Stimulated activated CD8-positive, alpha-beta memory T cell treated with anti-CD3 and anti-CD28 coated beads, Interleukin-15, amount 100 ng/mL, for 4 hours (primary cell): ENCODE measurements at places on chromosomes 6 and 20.

DNA sequence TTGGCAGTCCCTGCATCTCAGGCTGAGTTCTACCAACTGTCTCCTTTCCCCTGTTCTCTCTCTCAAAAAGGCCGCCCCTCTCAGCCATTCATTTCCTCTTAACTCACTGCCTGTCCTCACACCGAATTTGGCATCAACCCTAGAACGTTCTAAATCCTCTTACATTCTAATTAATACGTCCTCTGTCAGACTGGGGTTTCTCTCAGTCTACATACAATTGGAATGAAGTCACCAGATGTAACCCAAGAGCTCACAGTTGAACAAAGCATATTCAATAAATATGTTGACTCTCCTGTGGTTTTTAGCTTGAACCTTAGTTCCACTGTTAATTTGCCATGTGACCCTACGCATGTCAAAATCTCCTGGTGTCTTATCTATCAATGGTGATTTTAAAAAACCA, 269.6 kb downstream of the CLIC5 start:
- no peak for DNase-seq

GRCh38 chr6:50849796-50850180, 31.1 kb downstream of the TFAP2B start:
- no peak for DNase-seq

- no peak for DNase-seq
Observed at GRCh38 chr20:37911838-37912281, 8.9 kb downstream of the VSTM2L start.

- no peak for DNase-seq
Observed at GRCh38 chr6:22476811-22477390, 92.5 kb upstream of the HDGFL1 start.

- no peak for DNase-seq
Observed at GRCh38 chr6:52210227-52210626, 24.1 kb downstream of the IL17A start.

DNA sequence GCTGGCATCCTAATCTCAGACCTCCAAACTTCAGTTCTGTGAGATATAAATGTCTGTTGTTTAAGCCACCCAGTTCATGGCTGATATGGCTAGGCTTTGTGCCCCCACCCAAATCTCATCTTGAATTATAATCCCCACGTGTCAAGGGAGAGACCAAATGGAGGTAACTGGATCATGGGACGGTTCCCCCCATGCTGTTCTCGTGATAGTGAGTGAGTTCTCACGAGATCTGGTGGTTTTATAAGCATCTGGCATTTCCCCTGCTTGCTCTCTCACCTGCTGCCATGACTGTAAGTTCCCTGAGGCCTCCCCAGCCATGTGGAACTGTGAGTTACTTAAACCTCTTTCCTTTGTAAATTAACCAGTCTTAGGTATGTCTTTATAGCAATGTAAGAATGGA, 56.7 kb downstream of the KIAA0319 start:
- DNase-seq = no peak

DNA sequence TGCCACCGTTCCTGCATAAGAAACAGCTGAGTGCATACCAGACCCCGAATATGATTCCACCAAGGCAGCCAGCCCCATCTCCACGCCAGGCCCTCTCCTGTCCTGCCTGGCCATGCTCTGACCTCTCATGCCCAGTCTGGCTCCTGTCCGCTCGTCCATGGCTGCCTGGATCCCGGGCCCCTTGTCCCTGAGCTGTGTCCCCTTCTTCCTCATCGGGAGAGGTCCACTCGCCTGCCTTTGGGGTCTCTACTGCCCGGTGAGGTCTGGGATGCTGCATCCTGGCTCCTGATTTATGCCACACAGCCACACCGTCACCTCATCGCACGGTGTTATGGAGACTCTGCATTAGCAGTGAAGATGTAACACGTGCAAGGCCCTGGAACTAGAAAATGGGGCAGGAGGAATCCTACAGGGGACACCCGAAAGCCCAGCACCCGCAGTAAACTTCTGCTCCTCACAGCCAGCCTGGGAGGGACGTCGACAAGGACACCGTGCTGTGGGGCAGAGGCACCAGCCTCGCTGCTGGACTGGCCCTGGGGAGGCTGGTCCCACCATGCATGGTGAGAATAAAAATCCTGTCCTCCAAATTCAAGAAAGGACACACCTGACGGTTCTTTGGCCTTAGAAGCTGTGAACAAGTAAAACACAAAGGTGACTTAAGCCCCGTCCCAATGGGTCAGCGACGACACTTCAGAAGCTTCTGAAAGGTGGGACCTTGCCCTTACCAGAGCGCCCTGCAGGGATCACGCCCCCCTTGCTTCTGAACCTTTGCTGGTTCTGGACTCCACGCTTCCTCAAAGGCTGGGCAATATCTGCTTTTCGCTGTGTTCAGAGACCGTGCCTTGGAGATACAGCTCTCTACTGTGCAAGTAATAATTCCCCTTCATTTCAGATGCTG, 103.0 kb downstream of the DLL1 start:
- no peak for DNase-seq

DNA sequence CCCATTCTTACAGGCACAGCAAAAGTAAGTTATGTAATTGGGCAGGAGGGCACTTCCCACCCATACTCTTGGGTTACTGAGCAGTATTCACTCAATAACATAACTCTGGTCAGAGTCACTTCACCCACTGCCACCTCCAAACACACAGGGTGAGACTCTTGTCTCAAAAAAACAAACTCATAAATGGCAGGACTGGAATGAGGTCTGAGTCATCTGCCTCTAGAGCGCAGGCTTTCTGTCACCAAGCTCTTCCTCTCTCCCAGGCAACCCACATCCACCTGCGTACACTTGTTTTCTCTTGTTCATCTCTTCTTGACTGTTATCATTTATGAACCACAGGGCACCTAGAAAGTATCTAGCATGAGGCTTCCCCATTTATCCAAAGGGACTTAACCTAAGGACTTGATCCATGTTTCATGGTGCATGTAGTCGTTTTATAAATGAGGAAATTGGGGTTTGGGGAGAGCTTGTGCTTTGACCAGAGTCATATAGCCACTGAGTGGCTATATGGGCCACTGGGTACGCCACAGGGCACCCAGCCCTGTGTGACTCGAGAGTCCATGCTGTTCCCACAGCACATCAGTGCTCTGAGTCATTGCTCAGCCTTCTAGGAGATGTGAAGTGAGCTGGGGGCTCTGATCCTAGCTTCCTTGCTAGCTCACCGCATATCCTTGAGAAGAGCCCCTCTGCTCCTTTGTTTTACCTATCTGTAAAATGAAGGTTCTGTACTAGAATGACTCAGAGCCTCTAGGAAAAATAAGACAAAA, 22.4 kb downstream of the C20orf173 start:
- DNase-seq = no peak

DNA sequence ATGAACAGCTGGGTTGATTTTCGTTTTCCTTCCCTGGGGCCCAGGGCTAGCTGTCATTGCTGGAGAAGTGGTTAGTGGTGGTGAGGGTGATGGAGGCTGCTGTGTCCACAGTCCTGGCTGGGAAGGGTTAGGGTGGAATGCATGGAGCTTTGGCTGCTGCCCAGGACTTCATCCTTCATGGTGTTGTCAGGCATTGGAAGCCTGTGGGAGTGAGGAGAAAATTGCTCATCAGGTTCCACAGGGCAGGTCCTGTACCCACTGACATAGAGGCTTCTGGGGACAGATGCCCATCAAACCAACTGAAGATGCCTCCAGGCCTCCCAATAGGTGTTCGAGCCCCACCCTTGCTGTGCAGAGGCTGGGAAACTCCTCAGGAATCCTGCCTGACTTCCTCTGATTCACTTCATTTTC, 262.4 kb upstream of the SUPT3H start:
- no peak for DNase-seq
